ENCODE measurements at places on chromosomes 2 and 18. TPM values are rescaled to one million over a fixed set of nuclear protein-coding genes. Genes with fewer than 3 reads are reported as not detected.

DNA sequence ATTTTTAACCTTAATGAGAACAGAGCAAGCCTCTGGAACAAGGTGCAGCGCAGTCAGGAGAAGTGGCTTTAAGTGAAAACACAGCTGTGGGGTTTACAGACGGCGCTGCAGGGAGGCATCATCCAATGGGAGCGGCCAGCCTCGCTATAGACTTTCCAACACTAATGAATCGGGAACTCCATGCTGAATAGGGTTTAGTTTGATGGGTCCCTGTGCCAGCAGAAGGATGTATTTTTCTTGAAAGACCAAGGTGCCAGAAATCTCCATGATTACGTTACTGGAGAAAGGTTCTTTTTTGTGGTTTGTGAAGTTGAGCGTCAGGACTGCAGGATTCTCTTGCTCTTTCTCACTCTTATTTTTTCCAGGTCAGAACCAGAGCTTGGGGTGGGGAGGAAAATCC is 87.9 kb upstream of the ALPP start:
- DNase-seq = no peak

The SERPINB10 gene
- total RNA-seq = not detected

The HOXD1 gene
- not detected for total RNA-seq

The CSRNP3 gene
- total RNA-seq = not detected

The TMEM163 gene
- total RNA-seq = not detected

- no peak for DNase-seq
Measured at GRCh38 chr2:201254081-201254730, 6.1 kb upstream of the CASP8 start.

- DNase-seq = no peak
Measured at GRCh38 chr2:85076618-85077274, 56.4 kb upstream of the TCF7L1 start.

GRCh38 chr2:225400060-225400511 is 576 bp downstream of the NYAP2 start:
- DNase-seq = peak; percentile 26

DNA sequence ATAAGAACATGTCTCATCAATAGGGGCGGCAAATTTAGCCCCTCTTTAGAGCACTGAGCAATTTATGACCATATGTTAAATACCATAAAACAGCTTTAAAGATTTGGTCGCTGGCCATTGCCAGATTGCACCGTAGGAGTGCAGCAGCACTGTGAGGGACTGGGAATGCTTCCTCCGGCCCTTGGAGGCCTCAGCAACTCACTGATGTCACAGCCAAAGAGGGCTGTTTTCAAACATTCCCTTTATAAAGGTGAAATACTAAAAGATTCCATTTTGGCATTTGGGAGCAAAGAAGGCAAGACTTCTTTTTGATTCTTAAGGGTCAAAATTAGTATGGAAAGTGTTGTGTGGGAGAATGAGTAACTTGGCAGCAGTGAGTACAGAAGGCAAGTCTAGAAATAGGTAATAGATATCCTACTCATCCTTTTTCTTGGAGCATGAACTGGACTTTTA is 63.7 kb downstream of the BABAM2 start:
- DNase-seq = no peak
